NCI-H1092 (cell line): ENCODE measurements at places on chromosomes 4 and X.

DNA sequence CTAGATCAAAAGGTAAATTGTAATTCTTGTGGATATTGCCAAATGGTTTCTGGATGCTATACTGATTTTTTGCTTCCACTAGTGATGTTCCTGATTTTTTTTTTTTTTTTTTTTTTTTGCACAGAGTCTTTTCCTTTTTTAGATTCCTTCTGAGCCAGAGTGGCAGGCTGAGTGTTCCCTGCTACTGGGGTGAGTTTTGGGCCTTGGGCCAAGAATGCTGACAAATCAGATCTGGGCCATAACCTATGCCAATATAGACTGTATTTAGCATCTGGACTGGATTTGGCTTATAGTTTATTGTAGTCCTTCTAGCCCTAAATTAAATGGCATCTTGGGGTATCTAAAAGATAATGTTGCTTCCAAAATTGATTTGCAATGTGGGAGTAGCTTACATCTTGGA is 52.8 kb downstream of the REPS2 start:
- DNase-seq: no peak

DNA sequence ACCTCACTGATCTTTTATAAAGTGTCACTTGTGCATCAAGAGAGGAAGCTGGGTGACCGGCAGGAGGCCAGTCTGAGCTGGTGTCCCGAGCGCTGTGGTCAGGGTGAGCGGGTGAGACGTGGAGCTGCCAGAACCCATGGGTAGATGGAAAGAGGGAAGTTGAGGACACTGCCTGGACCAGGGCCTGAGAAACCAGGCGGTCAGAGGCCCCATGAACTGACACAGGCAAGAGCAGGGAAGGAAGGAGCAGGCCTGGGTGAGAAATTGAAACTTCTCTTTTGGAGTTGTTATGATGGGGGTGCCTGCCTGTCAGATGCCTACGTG is 192.6 kb downstream of the AFAP1 start:
- no peak for DNase-seq

DNA sequence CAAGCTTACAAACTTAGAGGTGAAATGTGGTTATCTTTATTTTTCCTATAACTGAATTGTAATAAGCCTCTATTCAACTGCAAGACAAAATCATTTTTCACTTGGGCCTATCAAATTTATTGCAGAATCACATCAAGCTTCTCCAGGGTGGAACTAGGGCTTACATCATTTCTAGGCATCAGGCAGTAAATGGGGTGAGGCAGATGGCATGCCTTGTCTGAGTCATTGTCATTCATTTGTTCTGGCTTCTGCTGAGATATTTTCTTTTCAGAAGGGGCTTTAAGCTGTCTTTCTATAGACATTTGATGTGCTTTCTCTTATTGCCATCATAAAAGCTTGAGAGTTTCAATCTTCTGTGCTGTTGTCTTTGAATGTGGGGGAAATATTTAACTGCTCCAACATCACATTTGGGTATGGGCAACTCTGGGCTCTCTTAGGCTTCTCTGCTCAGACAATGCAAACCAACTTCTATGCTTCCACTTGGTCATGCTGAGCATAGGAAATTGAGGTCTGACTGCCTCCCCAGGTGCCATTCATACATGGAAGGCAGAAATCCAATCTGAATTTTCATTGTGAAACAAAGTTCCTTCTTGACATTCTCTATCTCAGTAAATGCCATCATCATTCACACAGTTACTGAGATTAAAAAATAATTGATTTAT is 225.8 kb upstream of the GIMD1 start:
- DNase-seq: no peak

- DNase-seq: no peak
These were observed 106.3 kb upstream of the MID1 start for GRCh38 chrX:10726647-10727046.

DNA sequence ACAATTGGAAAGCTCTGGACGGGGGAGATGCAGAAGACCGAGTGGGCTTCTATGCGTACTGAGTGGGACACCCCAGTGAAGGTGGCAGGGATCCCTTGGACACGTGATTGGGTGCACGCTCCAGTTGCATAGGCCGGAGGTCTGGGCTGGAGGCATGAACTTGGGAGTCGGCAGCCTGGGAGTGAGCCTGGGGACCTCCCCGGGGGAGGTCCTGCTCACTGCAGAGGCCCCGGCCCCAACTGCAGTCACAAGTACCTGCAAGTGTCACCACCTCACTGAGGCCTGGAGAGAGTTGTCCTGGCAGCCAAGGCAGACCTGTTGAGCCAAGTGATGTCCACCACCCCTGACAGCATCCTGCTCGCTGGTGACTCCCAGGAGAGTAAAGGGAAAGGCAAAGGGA is 49.3 kb upstream of the HMX1 start:
- DNase-seq: no peak

GRCh38 chr4:55337944-55338343 is 8.1 kb upstream of the SRD5A3 start:
- DNase-seq: no peak

GRCh38 chrX:65644621-65645289 is 22.7 kb upstream of the MSN start:
- DNase-seq: no peak

GRCh38 chr4:168717847-168718246 is 221.0 kb downstream of the PALLD start:
- no peak for DNase-seq

- no peak for DNase-seq
These were observed 43.0 kb downstream of the UNC5C start for GRCh38 chr4:95505799-95506198.

GRCh38 chrX:54439960-54440871 is at the start of gene TSR2:
TSR2 (plus strand) TSS chrX:54440404; CDS start chrX:54440422, 18 bp downstream.
- DNase-seq: peak; percentile 85

- no peak for DNase-seq
These were observed 6.3 kb downstream of the KLF3 start for GRCh38 chr4:38670109-38670901.

GRCh38 chr4:15771216-15772058 is 6.7 kb upstream of the CD38 start:
- no peak for DNase-seq

- DNase-seq: no peak
These were observed 448 bp downstream of the TLL1 start for GRCh38 chr4:165873298-165874071.

DNA sequence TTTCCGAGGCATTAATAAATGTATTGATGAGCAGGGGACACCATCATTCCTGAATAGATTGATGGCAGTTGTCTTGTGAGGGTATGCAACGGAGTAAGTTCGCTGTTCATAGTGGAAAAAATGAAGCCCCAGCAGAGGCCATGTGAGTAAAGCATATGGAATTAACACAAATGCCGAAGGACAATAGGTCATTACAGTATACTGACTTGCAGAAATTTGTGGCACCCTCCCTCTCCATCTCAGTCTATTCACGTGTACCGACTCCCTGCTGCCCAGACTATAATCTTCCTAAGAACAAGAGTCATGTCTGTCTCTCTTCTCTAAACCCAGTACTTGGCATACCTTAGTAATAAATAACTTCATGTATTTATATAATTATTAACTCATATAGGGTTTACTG is 47.1 kb upstream of the PCDH10 start:
- no peak for DNase-seq

DNA sequence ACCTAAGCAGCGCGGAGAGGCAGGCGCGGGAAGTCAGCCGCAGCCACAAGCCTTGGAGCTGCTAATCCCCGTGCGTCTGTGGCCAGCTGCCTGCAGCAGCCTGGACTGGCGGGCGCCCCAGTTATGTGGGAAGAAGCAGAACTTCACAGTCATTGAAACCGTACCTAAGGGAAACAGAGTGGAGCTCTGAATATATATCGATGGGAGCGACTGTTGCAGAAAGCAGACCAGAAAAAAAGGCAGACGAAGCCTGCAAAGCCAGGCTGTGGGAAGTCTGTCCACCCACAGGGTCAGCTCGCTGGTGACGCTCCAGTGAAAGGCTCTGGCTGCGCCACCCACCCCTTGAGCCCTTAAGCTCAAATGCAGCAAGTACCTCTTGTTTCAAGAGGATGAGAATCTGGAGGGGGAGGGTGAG is 24.7 kb downstream of the KCNE5 start:
- no peak for DNase-seq

- DNase-seq: no peak
These were observed 77.4 kb downstream of the ANKRD17 start for GRCh38 chr4:73181231-73181630.

GRCh38 chr4:80072228-80072743 is 743 bp downstream of the ANTXR2 start:
- peak; percentile 21 for DNase-seq

- DNase-seq: no peak
These were observed 37.4 kb upstream of the HEPH start for GRCh38 chrX:66126662-66127061.

DNA sequence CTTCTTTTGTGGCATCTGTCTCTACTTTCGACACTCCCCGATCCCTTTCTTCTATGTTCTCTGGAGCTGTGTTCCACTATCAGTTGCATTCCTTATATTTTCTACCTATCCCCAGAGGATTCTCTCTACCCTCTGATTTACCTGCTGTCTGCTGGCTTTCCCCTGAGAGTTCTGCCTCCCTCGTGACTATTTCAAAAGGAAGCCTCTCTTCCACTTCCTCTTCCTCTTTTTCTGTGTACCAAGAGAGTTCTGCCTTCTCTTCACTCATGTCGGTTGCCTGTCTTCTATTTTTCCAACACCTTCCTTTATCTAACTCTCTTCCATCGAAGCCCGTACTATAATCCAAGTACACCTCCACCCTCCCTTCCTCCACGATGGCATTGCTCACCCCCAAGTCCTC is 631.7 kb downstream of the SMARCA1 start:
- no peak for DNase-seq

- DNase-seq: no peak
These were observed 196.4 kb downstream of the DTHD1 start for GRCh38 chr4:36477861-36478260.

DNA sequence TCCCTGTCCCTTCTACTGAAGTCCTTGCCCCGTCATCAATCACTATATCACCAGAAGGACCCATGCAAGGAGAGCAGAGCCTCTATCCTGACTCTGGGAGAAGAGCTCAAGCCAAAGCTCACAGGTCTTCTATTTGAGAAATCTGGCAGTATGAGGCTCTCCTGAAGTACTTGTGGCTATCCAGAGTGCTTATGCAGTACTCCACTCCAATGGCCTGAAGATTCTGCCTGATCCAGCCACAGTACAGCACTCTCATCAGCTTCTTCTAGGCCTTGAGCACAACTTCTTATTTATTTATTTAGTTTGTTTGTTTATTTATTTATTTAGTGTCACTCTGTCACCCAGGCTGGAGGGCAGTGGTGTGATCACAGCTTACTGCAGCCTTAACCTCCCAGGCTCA is 13.0 kb downstream of the USP26 start:
- DNase-seq: no peak

DNA sequence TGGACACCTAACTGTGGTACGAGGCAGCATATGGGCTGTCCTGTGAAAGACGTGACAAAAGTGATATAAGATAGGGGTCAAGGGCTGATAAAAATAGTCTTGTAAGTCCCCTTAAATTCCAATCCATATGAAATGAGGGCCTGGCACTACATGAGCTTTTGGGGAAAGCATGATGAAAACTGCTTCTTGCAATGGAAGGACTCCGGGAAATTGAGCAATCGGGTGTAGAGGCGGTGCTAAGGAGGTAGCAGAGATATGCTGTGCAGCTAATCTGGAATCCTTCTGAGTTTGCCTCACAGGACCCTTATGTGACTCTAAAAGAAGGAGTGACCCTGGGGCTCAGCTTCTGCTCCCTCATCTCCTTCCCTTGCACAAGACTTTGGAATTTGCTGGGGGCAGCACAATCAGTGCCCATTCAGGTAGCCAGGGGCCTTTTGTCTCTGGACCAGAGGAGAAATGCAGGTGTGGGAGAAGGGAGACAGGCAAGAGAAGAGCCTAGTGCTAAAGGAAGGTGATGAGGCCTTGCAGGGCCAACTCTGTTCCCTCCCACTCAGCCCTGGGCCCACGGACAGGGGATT is 12.8 kb downstream of the CLDN2 start:
- no peak for DNase-seq

DNA sequence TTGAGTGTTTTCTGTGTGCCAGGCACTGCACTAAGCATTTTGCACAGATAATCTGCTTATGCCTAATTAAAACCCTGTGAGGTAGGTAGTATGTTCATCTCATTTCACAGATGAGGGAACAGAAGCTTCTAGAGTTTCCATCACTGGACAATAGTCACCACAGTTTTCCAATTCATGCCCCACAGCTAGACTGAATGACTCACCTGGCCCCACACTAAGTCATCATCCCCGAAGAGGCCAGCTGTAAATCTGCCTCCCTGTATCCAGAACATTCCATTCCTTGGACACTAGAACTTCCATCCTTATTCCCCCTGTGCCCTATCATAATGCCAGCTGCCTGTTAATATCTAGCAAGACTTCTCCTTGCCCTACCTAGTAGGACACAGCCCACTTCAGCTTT is 40.9 kb upstream of the NYX start:
- no peak for DNase-seq

- no peak for DNase-seq
These were observed 7.4 kb upstream of the LOC101059915 start for GRCh38 chrX:71659959-71660358.

GRCh38 chr4:110959041-110959643 is 336.3 kb upstream of the PITX2 start:
- no peak for DNase-seq

- no peak for DNase-seq
These were observed 46.6 kb upstream of the PPP1R2C start for GRCh38 chrX:42824541-42824940.

- no peak for DNase-seq
These were observed 248.2 kb downstream of the PARM1 start for GRCh38 chr4:75180790-75181776.

GRCh38 chr4:104750008-104750407 is 255.3 kb upstream of the CXXC4 start:
- DNase-seq: no peak

- DNase-seq: no peak
These were observed 39.9 kb downstream of the HTT start for GRCh38 chr4:3114377-3114776.

DNA sequence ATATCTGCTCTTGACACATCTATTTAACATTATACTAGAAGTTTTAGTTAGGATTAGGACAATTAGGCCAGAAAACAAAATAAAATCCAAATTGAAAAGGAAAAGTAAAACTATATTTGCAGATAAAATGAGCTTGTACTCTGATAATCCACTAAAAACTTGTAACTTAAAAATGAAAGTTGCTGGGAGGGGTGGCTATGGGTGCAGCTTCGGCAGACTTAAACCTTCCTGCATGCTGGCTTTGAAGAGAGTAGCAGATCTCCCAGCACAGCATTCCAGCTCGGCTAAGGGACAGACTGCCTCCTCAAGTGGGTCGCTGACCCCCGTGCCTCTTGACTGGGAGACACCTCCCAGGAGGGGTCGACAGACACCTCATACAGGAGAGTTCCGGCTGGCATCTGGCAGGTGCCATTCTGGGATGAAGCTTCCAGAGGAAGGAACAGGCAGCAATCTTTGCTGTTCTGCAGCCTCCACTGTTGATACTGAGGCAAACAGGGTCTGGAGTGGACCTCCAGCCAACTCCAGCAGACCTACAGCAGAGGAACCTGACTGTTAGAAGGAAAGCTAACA is 2379.9 kb downstream of the ARAP2 start:
- no peak for DNase-seq

- no peak for DNase-seq
These were observed 863.9 kb downstream of the STPG2 start for GRCh38 chr4:97279391-97279790.
